ENCODE measurements at places on chromosomes 11 and 22.

DNA sequence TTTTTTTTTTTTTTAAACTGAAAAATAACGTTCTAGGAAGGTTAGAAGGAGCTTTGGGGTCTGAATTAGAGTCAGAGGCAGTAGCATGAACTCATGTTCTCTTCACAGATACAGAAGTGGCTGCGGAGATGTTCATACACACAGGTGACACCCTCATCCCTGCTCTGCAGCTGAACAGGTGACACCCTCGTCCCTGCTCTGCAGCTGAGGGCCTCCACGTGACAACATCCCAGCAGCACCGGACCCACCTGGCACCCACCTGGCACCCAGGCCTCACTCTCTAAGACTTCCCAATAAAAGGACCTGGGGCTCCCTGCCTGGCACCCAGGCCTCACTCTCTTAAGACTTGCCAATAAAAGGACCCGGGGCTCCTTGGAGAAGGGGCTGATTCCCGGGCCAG lies 19.8 kb downstream of the DRD4 start:
- no peak overlapping the region for H3K27ac ChIP-seq
- no peak overlapping the region for H3K4me3 ChIP-seq
- DNase-seq, result no peak
- H3K4me1 ChIP-seq, result no peaks in the 10 kb centered on the region
- peaks cover 48% of the 10 kb centered on the region for H3K36me3 ChIP-seq

- peaks cover 29% of the 10 kb centered on the region for H3K4me1 ChIP-seq
- DNase-seq, result no peak
- H3K27me3 ChIP-seq, result no peaks in the 10 kb centered on the region
- H3K36me3 ChIP-seq, result peaks cover 10% of the 10 kb centered on the region
- H3K4me3 ChIP-seq, result peak within 1 kb of the TSS; percentile 78
These were observed at the start of gene KCNJ11 for GRCh38 chr11:17388609-17389210. TSS of gene KCNJ11 (minus strand) at chr11:17388659. CDS start at chr11:17388091, 568 bp downstream.

DNA sequence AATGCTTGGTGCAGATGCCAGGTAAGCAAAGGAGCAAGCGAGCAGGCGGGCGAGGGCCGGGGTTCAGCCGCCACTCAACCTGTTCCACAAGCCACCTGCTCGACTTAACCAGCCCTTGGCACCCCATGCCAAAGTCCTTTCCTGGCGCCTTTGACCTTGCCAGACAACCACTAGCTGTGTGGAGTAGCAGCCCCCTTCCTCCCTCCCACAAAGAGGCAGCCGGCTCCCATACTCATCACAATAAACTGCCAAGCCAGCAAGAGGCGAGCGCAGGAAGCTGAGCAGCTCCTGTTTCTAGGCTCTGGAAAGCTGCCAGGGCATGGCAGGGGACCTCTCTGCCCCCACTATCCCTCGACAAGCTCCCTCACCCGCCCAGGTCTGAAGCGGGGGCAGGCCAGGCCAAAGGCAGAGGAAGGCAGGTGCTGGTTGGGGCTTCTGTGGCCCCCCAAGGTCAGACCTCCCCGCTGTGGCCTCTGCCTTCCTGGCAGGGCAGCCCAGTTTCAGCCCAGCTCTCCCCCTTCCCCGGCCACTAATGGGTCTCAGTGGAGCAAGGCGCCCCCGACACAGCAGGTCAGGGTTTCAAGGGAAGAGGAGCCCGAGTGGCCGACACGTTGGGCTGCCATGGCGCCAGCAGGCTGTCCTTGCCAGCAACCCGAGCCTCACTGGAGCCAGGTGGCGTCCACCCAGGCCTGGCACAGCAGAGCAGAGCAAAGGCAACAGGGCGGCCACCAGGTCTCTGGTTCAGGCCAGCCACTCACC lies 15.3 kb downstream of the MACROD1 start:
- H3K4me1 ChIP-seq, result peaks cover 59% of the 10 kb centered on the region
- H3K4me3 ChIP-seq, result peak overlapping the region; percentile 9
- H3K36me3 ChIP-seq, result peaks cover 16% of the 10 kb centered on the region
- peak overlapping the region; percentile 77 for H3K27ac ChIP-seq
- peak; percentile 79 for DNase-seq

- no peak overlapping the region for H3K27ac ChIP-seq
- H3K4me3 ChIP-seq, result no peak overlapping the region
- no peaks in the 10 kb centered on the region for H3K4me1 ChIP-seq
- no peak for DNase-seq
These were observed 154.2 kb upstream of the NAV2 start for GRCh38 chr11:19558189-19558986.

- H3K27ac ChIP-seq, result no peak overlapping the region
- H3K36me3 ChIP-seq, result no peaks in the 10 kb centered on the region
- no peak overlapping the region for H3K4me3 ChIP-seq
These were observed 14.5 kb downstream of the SLC35F2 start for GRCh38 chr11:107844041-107844440.
